ENCODE measurements at places on chromosomes 5 and 9. TPM values are rescaled to one million over a fixed set of nuclear protein-coding genes. Genes with fewer than 3 reads are reported as not detected.

GRCh38 chr5:105330185-105330584 is 1767.6 kb upstream of the NUDT12 start:
- H3K27me3 ChIP-seq: no peaks in the 10 kb centered on the region
- H3K4me3 ChIP-seq: no peak overlapping the region
- no peaks in the 10 kb centered on the region for H3K36me3 ChIP-seq
- H3K4me1 ChIP-seq: no peaks in the 10 kb centered on the region
- H3K27ac ChIP-seq: no peak overlapping the region
- no peak for DNase-seq

GRCh38 chr9:129415942-129416651 is 204.8 kb downstream of the C9orf50 start:
- H3K36me3 ChIP-seq: no peaks in the 10 kb centered on the region
- no peak overlapping the region for H3K4me3 ChIP-seq
- H3K27me3 ChIP-seq: peaks cover 2% of the 10 kb centered on the region
- no peak for DNase-seq
- H3K27ac ChIP-seq: no peak overlapping the region
- H3K4me1 ChIP-seq: peaks cover 17% of the 10 kb centered on the region

GRCh38 chr5:153624451-153624765 is 133.9 kb downstream of the GRIA1 start:
- H3K27ac ChIP-seq: no peak overlapping the region
- H3K4me1 ChIP-seq: peaks cover 8% of the 10 kb centered on the region
- H3K27me3 ChIP-seq: no peaks in the 10 kb centered on the region
- no peak overlapping the region for H3K4me3 ChIP-seq

DNA sequence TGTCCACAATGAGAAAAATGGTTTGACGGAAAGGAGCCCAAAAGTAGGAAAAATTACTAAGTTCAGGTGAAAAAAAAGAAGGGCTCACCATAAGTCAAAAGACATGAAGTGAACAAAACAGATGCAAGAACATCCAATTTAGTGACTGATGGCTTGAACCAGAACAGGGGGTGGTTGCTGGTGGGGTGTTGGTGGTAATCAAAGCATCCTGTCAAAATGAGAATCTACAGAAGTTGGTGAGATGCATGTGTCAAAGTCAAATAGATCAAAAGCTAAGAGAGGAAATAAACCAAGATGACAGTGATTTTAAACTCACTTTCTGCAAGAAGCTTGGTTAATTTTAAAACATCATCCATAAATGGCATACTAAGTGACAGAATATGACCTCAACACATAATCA is 117.4 kb downstream of the MLLT3 start:
- DNase-seq: no peak
- H3K4me3 ChIP-seq: no peak overlapping the region
- H3K36me3 ChIP-seq: no peaks in the 10 kb centered on the region

DNA sequence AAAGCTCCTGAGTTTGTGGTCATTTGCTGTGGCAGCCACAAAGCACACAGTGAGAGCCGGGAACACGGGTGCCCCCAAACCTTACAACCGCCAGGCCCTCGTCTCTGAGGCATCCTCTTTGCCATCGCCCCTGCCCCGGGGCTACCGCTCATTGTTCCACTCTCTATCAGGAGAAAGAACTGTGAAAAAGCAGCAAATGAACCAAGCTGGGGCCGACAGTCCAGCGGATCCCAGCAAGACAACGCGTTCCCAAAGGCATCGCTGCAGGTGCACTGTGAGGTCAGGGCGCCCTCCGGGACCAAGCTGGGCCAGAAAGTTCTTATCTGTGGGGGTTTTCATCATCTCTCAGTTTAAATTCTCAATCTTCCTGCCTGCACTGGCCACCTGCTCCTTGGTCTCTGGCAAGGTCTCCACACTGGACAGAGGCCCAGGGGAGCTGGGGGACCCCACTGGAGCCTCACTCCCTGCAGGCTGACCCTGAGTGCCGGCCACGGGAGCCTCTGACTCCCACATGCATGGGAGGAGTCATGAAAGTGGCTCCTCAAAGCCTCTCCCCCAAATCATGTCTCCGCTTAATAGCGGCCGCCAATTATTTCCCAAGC is 32.1 kb downstream of the VAV2 start:
- H3K36me3 ChIP-seq: no peaks in the 10 kb centered on the region
- no peak for DNase-seq
- H3K4me1 ChIP-seq: peaks cover 14% of the 10 kb centered on the region
- no peak overlapping the region for H3K27ac ChIP-seq
- no peaks in the 10 kb centered on the region for H3K27me3 ChIP-seq

SLC34A3 gene
- total RNA-seq: not detected

COL23A1 gene
- not detected for total RNA-seq

GRCh38 chr5:153660919-153661318 is 170.4 kb downstream of the GRIA1 start:
- H3K36me3 ChIP-seq: no peaks in the 10 kb centered on the region
- no peaks in the 10 kb centered on the region for H3K4me1 ChIP-seq
- DNase-seq: no peak

DNA sequence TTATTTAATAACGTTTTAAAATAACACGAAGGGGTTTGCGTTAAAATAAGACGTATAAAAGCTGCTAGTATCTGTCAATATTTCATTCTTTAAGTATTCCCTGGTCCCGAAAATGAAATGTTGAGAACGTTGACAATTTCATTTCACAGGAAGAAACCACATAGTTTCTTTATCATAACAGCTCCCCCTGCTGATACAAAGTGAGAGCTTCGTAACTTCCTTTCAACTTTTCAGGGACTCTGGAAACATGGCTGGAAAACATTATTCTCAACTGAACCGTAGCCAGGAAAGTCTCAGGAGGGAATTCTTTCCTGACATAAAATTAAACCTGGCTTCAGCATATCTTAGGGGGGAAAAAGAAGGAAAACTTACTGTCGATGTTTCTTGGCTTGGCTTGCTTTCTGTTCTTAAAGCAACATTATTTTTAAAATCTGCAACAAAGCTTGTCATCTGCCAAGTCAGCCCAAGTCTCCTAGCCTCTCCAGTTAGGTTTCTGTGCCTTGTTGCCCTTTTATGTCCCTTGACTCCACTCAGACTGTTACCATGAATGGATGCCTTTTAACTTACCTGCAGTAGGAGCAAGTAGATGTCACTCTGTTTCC is 122.9 kb upstream of the DAB2 start:
- no peak overlapping the region for H3K4me3 ChIP-seq
- H3K36me3 ChIP-seq: no peaks in the 10 kb centered on the region
- no peak overlapping the region for H3K27ac ChIP-seq
- DNase-seq: peak; percentile 81
- H3K27me3 ChIP-seq: no peaks in the 10 kb centered on the region

- no peaks in the 10 kb centered on the region for H3K36me3 ChIP-seq
- H3K27me3 ChIP-seq: no peaks in the 10 kb centered on the region
- H3K4me3 ChIP-seq: no peak overlapping the region
- H3K4me1 ChIP-seq: no peaks in the 10 kb centered on the region
These were observed 562.8 kb downstream of the PTPRD start for GRCh38 chr9:10050016-10050415.

CD180 gene
- total RNA-seq: not detected

CHSY3 gene
- 1.3 TPM for total RNA-seq

- no peaks in the 10 kb centered on the region for H3K4me1 ChIP-seq
- no peaks in the 10 kb centered on the region for H3K36me3 ChIP-seq
- H3K4me3 ChIP-seq: no peak overlapping the region
- H3K27me3 ChIP-seq: no peaks in the 10 kb centered on the region
These were observed 495.6 kb upstream of the CTNND2 start for GRCh38 chr5:12399868-12400267.

DNA sequence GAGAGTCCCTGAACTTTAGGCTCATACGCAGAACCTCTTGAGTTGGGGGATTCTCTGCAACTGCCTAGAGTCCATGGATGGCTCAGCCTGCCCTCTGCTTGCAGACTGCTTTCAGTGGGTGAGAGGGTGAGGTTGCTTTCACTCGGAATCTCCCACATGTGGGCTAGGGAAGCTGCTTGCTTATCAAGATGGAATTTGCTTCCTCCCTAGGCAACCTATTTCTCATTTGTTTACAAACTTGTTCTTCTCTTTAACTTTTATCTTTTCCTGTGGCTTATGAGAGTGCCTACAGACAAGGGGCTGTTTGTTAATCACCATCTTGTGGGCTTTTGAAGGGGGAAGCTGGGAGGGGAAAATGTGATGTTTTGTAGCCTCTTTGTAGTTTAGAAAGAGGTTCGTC is 10.0 kb downstream of the TLE4 start:
- no peaks in the 10 kb centered on the region for H3K36me3 ChIP-seq
- peak; percentile 74 for DNase-seq
- no peaks in the 10 kb centered on the region for H3K27me3 ChIP-seq
- H3K4me3 ChIP-seq: no peak overlapping the region
- H3K27ac ChIP-seq: peak overlapping the region; percentile 62
- peaks cover 7% of the 10 kb centered on the region for H3K4me1 ChIP-seq

DNA sequence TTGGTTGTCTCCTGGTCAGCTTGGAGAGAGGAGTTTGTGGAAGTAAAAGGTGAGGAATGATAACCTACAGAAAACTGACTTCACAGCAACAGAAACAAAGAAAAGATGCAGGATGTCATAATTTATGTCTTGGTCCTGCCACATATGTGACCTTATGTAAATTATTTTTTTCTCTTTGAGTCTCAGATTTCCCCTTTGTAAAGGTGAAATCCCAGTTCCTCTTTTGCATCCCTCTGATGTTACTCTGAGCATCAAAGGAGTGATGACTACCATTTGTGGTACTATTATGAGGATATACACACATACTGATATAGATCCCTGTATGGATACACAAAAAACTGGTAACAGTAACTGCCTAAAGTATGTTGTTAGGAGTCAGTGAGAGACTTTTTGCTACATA is 1.4 kb upstream of the THG1L start:
- H3K27ac ChIP-seq: no peak overlapping the region
- H3K4me3 ChIP-seq: no peak overlapping the region
- no peaks in the 10 kb centered on the region for H3K36me3 ChIP-seq
- no peaks in the 10 kb centered on the region for H3K27me3 ChIP-seq

- H3K4me3 ChIP-seq: no peak overlapping the region
- no peaks in the 10 kb centered on the region for H3K27me3 ChIP-seq
- no peaks in the 10 kb centered on the region for H3K36me3 ChIP-seq
- no peak for DNase-seq
These were observed 408.0 kb upstream of the DMAC1 start for GRCh38 chr9:8207596-8207995.

LCN10 gene
- total RNA-seq: not detected

DNA sequence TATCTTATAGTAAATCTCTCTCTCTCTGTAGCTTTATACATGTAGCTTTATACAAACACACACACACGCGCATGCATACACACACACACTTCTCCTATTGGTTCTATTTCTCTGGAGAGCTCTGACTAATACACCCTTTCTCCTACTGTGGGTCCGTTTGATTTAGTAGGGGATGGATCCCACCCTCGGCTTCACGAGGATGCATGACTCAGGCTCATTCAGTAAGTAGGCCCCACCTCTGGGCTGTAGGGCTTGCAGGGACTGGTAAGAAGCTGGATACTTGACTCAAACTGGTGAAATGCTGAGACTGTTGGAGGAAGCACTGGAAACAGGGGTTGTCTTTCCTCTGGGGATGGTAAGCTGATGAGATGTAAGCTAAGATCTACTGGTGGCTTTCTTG is 98.7 kb downstream of the SLC24A2 start:
- no peaks in the 10 kb centered on the region for H3K4me1 ChIP-seq
- H3K4me3 ChIP-seq: no peak overlapping the region
- H3K36me3 ChIP-seq: no peaks in the 10 kb centered on the region

DNA sequence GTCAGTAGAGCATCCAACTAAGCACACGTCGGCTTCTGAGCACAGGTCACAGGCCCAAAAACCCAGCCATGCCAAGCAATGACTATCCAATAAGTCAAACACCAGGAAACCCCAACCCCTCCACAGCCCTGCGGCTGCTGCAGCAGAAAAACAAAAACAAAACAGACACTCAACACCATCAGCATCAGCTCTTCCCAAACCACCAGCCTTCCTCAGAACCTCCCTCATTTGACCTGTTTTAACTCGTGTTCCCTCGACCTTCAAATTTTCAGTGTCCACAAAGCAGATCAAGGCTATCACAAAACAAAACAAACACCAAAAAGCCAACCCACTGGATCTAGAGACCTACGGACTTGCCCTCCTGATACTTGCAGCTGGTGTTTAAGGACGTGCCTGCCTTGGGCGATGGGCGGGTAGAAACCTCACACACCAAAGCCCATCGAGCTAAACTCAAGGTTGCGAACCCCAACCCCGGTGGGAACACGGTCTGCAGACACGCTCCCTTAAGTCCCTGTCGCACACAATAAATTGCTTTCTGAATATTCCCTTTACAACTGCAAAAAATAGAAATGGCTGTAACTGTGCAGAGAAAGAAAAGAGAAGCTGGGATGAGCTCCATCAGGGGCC is 247.1 kb upstream of the ANKRD55 start:
- peaks cover 5% of the 10 kb centered on the region for H3K4me1 ChIP-seq
- peak overlapping the region; percentile 7 for H3K27ac ChIP-seq

- no peaks in the 10 kb centered on the region for H3K27me3 ChIP-seq
- H3K36me3 ChIP-seq: no peaks in the 10 kb centered on the region
- no peaks in the 10 kb centered on the region for H3K4me1 ChIP-seq
- H3K27ac ChIP-seq: no peak overlapping the region
These were observed 61.5 kb downstream of the MEIKIN start for GRCh38 chr5:131883984-131884383.

- H3K4me3 ChIP-seq: no peak overlapping the region
- H3K27ac ChIP-seq: no peak overlapping the region
- no peak for DNase-seq
- no peaks in the 10 kb centered on the region for H3K36me3 ChIP-seq
- no peaks in the 10 kb centered on the region for H3K27me3 ChIP-seq
- no peaks in the 10 kb centered on the region for H3K4me1 ChIP-seq
These were observed 78.7 kb downstream of the ELAVL2 start for GRCh38 chr9:23747088-23748075.

CENPH gene
- 4.1 TPM for total RNA-seq

EPB41L4B gene
- total RNA-seq: 1.5 TPM

PCDHA4 gene
- total RNA-seq: 1.2 TPM

GRCh38 chr5:152608458-152608857 is 203.4 kb upstream of the NMUR2 start:
- no peak for DNase-seq
- H3K27ac ChIP-seq: no peak overlapping the region
- no peaks in the 10 kb centered on the region for H3K36me3 ChIP-seq
- H3K27me3 ChIP-seq: no peaks in the 10 kb centered on the region

GRCh38 chr9:36025746-36026145 is 11.0 kb upstream of the RECK start:
- DNase-seq: no peak
- no peaks in the 10 kb centered on the region for H3K27me3 ChIP-seq
- no peak overlapping the region for H3K27ac ChIP-seq
- H3K36me3 ChIP-seq: no peaks in the 10 kb centered on the region
- peaks cover 15% of the 10 kb centered on the region for H3K4me1 ChIP-seq

DNA sequence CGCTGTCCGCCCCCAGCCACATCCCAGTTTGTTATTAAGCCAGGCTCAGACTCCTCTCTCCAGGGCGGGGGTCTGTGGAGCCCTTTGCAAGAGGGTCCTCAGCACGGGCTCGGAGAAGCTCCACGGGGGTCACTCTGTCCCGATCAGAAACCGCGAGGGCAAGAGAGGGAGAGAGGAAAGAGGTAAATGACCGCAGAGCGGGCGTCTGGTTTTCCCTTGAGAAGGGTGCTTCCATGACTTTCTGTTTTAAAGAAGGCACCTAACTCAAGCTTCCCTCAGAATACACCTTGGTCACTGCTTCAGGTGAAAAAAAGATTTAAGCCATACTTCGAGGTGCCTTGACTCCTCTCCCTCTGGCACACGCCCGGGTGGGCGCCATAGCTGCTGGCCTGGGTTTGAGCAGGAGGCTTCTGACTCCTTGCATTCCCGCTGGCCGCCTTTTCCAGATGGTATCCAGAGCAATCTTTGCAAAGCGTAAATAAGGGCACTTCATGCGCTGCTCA is 5.8 kb upstream of the TERT start:
- H3K4me3 ChIP-seq: no peak overlapping the region
- H3K4me1 ChIP-seq: no peaks in the 10 kb centered on the region
- no peaks in the 10 kb centered on the region for H3K27me3 ChIP-seq
- no peaks in the 10 kb centered on the region for H3K36me3 ChIP-seq
- H3K27ac ChIP-seq: no peak overlapping the region

Measured in fibroblast of lung (primary cell).